ENCODE measurements at places on chromosomes 7 and 10.

DNA sequence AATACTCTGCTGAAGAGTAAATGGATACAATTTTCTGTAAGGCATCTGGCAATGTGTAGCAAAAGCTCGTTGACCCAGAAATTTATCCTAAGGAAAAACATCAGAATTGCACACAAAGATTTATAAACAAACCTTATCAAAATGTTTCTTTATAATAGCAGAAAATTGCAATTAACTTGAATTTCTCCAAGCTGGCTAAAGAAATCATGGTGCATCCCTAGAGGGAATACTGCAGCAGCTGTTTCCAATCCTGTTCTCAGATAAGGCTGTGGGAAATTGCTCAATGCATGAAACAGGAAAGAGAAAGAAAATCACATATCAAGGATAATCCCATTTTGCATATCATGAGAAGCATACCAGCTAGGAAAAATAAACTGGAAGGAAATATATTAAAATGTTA is 18.7 kb downstream of the TACR2 start:
- no peak for DNase-seq

- DNase-seq: no peak
These were observed 8.2 kb upstream of the NDST2 start for GRCh38 chr10:73819513-73820093.

GRCh38 chr10:94485094-94485493 is 60.5 kb upstream of the HELLS start:
- no peak for DNase-seq

- peak; percentile 15 for DNase-seq
These were observed 27.8 kb downstream of the DENND10 start for GRCh38 chr10:119131512-119132240.
